Activated CD4-positive, CD25-positive, alpha-beta regulatory T cell (primary cell): ENCODE measurements at places on chromosomes 4 and X.

DNA sequence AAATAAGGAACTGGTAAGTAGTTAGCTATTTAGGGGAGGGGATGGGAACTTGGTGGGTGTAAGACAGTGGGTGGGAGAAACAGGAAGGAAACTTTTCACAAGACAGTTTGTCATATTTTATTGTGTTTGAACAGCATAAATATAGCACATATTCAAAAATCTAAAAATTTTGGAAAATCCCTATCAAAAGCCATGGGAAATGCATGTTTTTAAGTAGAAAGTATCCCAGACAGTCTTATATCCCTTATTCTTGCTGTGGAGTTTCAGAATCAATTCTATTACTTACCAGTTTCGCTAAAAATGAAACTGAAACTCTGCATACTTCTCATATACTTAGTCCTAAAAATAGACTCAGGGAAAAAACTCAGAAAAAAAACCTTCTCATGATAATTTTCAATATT is 22.3 kb upstream of the RASGEF1B start:
- DNase-seq = no peak

DNA sequence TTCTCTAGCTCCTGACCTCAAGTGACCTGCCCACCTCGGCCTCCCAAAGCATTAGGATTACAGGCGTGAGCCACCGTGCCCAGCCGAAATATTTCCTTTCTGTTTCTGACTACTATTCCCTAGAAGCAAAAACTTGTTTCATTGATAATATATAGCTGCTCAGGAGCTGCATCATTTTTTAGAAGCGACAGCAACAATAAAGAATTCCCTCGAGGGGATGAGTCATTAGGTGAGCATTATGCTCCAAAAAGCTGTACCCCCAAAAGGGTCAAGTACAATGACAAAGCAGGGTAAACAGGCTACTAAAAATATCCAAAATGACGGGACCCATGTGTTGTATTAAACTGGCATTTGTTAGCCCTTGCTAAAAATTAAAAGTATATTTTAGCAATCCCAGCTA is 67.0 kb downstream of the RBM47 start:
- DNase-seq = no peak

GRCh38 chrX:47483306-47484268 is 565 bp upstream of the ZNF41 start:
- no peak for DNase-seq

DNA sequence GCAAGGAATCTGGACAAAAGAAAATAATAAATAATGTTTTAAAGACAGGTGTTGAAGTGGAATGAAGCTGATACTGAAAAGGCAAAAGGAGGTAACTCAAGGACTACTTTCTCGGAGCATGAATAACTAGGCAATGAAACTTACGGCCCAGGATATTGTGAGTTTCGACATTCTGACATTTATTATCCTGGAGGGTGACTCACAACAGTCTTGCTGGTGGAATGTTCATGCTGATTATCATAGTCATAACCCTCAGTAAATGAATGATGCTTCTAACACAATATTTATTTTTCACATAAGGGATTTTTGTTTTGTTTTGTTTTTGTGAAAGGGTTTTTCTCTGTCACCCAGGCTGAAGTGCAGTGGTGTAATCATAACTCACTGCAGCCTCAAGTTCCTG is 147.0 kb upstream of the HPGD start:
- no peak for DNase-seq

DNA sequence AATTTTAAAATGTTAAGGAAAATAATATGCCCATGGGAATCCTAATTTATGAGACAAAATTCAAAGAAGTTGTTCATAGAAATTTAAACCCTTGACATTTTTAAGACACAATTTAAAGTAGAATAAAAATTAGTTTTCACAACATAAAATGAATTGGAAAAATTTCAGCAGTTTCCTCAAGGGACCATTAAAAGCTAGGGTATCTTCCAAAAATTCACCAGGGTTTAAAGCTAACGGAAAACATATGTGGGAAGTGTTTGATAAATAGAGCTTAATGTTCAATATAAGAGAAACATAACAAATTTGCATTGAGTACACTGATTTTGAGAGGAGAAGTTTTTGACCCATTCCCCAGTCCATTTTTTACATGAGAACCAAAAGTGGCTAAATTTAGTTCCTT is 228.9 kb upstream of the TTC29 start:
- DNase-seq = no peak
